C1 segment of cervical spinal cord (tissue), 14 donors: ENCODE measurements at places on chromosomes 7 and 10.

- peak; percentile 44 for DNase-seq
Observed at GRCh38 chr7:64098-64915, 128.1 kb upstream of the FAM20C start.

DNA sequence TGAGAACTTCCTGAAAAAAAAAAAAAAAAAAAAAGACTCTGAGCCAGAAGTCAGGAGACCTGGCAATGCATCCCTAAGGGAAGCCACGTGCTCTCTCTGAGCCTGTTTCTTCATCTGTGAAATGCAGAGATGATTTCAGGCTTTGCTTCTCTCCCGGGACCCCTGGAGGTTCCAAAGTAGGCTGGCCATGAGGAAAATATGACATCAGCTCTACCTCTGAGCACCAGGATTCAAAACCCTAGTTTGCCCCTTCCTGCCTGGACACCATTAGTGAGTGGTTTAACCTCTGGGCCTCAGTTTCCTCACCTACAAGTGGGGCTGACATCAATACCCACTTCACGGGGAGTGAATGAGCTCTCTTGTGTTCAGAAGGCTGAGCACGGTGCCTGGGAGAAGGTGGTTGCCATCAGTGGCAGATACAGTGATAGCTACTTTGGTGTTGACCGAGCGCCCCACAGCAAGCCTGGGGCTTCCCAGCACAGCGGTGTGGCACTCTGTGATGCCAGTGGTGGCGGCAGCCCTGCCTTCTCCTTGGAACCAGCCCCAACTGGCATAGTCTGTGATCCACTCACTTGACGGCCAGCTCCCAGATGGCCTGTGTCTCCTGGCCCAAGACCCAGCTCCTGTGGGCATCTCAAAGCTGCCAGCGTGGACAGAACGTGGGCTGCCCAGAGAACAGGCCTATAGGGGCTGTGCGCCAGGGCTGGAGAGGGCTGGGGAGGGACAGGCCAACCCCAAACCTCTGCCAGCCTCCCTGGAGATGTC is 153.1 kb upstream of the UNC5B start:
- DNase-seq = no peak

- DNase-seq = no peak
Observed at GRCh38 chr10:49568235-49568634, 29.3 kb upstream of the ERCC6 start.

- no peak for DNase-seq
Observed at GRCh38 chr10:47401874-47402640, 18.0 kb upstream of the ZNF488 start.

- no peak for DNase-seq
Observed at GRCh38 chr7:106193661-106194060, 81.5 kb upstream of the SYPL1 start.

GRCh38 chr10:79351332-79351731 is 4.1 kb downstream of the PPIF start:
- no peak for DNase-seq
